ENCODE measurements at places on chromosomes 6 and 20.
A peak's percentile ranks its signal among the peaks of the same experiment; 100 is the strongest.

DNA sequence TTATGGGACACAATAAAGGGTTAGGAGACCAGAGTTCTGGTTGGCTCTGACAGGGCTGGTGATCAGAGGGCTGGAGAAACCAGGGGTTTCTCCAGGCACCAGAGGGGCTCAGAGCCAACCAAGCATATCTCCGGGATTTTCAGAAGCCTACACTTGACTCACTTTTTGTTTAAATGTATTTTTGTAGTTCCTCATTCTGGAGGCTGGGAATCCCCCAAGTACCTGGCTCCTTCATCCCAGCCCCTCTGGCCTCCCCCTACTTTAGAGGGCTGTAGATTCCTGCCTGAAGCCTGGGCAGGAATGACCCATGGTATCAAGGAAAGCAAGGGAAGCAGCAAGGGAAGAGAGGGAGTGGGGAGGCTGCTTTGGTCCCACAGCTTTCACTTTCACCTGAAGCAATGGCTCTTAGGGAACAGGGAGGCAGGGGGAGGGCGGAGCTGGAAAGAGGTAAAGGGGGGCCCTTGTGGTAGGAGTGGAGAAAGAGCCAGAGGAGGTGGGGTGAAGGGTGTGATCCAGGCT is 973 bp downstream of the CD40 start:
- peak overlapping the region; percentile 80 for H3K27ac ChIP-seq
- peaks cover 52% of the 10 kb centered on the region for H3K4me1 ChIP-seq
- peak overlapping the region; percentile 56 for H3K4me3 ChIP-seq

- peak overlapping the region; percentile 98 for H3K4me3 ChIP-seq
- H3K36me3 ChIP-seq = no peaks in the 10 kb centered on the region
- H3K27ac ChIP-seq = peak overlapping the region; percentile 96
- DNase-seq = peak; percentile 65
- no peaks in the 10 kb centered on the region for H3K27me3 ChIP-seq
- H3K4me1 ChIP-seq = peaks cover 27% of the 10 kb centered on the region
Measured at GRCh38 chr20:63628246-63628975, 1.5 kb upstream of the GMEB2 start.

- DNase-seq = no peak
- H3K27me3 ChIP-seq = no peaks in the 10 kb centered on the region
- H3K27ac ChIP-seq = no peak overlapping the region
Measured at GRCh38 chr20:37944456-37944981, 41.6 kb downstream of the VSTM2L start.

DNA sequence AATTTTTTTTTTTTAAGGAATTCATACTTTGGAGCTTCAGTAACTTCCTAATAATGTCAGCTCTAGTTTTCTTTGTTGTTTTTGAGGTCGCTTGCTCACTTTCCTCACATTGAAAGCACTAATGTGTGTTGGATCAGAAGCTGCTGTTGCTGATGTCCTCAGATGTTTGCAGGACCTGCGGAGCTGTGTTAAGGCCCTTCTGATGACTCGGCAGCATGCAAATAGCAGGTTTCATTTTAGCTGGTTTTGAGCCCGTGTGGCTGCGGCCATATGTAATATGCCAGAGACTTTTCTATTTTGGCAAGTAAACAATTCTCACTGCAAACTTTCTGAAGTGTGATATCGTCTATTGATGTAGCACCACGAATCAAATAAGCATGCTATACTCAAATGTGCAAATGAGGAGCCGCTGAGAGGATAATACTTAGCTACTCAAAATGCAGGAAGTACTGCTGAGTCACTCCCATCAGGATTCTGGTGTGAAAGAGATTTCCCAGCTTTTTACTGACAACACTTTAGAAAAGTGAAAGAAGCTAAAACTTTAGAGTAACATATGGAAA is 187.8 kb downstream of the SASH1 start:
- no peak for DNase-seq
- H3K27me3 ChIP-seq = no peaks in the 10 kb centered on the region
- H3K36me3 ChIP-seq = peaks cover 90% of the 10 kb centered on the region
- no peaks in the 10 kb centered on the region for H3K4me1 ChIP-seq
- peak overlapping the region; percentile 12 for H3K4me3 ChIP-seq

- no peak overlapping the region for H3K4me3 ChIP-seq
- no peaks in the 10 kb centered on the region for H3K36me3 ChIP-seq
- peaks cover 10% of the 10 kb centered on the region for H3K4me1 ChIP-seq
- DNase-seq = no peak
- H3K27ac ChIP-seq = no peak overlapping the region
Measured at GRCh38 chr20:57470212-57470522, 54.8 kb downstream of the CTCFL start.

All from lower lobe of right lung (tissue), 2 donors.